ENCODE measurements at places on chromosomes 7 and 10. TPM values are rescaled to one million over a fixed set of nuclear protein-coding genes. Genes with fewer than 3 reads are reported as not detected.

DNA sequence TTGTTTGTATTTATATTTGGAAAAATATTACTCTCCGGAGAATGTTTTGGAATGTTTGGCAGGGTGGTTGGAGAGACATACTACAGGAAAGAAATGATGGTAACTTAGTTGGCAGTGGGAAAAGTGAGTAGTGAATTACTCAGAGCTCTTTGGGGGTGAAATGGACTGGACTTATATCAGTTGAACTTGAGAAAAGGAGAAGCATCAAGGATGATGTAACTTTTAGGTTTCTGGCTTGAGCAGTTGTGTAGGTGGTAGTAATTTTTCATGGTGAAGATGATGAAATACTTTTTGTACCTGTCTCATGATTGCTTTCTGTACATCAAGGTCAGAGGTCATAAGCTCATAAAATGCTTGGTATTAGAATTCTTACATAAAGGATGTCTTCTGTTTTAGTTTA, 617.2 kb downstream of the AUTS2 start:
- no peak for DNase-seq

Gene CYP26C1
- 0.09 TPM for total RNA-seq

DNA sequence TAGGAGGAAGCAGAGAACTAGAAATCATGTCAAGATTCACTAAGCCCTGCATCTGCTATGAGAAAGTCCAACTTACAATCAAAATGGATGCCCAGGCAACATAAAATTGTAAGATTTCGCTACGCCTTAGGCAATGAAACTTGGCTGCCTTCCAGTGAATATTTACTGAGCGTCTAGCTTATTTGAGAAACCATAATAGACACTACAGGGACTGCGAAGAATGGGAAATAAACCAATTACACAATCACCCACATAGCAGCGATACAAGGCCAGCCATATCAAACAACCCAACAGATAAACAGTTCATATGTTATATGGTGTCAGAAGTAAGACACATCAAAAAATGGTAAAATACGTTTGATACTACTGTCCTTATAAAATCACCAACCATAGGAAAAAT, 545.0 kb upstream of the C7orf33 start:
- DNase-seq, result no peak

Gene CRHR2
- total RNA-seq, result not detected

DNA sequence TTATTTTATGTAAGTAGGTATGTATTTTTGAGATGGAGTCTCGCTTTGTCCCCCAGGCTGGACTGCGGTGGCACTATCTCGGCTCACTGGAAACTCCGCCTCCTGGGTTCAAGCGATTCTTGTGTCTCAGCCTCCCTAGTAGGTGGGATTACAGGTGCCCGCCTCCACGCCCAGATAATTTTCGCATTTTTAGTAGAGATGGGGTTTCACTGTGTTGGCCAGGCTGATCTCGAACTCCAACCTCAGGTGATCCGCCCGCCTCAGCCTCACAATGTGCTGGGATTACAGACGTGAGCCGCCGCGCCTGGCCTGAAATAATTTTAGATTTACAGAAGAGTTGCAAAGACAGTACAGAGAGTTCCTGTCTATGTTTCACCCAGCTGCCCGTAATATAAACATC, 37.5 kb downstream of the PFKFB3 start:
- DNase-seq, result no peak

GRCh38 chr7:155843426-155844018, 31.3 kb upstream of the SHH start:
- DNase-seq, result no peak

GRCh38 chr10:95438781-95439180, 122.4 kb downstream of the SORBS1 start:
- no peak for DNase-seq

Gene MSS51
- 4.8 TPM for total RNA-seq

Gene SLC13A4
- not detected for total RNA-seq

- DNase-seq, result no peak
These were observed 228.5 kb downstream of the CDK14 start for GRCh38 chr7:90824386-90825307.

DNA sequence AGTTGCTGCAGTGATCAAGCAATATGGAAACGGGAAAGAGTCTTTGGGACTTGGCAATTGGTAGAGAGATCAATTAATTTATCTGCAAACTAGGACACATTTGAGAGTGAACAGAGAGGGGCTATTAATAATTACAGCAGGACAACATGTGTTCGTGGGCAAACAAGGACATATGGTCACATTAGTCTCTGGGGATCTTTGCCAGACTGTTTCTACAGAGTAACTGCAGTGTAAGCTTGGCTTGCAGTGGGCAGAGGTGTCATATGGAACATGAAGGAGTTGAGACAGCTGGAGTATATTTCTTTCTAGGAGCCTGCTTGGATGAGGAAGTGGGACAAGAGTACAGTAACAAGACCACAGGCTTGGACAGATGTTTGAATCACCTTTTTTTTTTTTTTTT, 232.1 kb upstream of the LYZL1 start:
- DNase-seq, result no peak

DNA sequence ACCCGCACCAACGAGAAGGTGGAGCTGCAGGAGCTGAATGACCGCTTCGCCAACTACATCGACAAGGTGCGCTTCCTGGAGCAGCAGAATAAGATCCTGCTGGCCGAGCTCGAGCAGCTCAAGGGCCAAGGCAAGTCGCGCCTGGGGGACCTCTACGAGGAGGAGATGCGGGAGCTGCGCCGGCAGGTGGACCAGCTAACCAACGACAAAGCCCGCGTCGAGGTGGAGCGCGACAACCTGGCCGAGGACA, 1.6 kb downstream of the VIM start:
- no peak for DNase-seq

- no peak for DNase-seq
These were observed 122.9 kb downstream of the LSMEM1 start for GRCh38 chr7:112603673-112604072.

- DNase-seq, result peak; percentile 52
These were observed 431.2 kb upstream of the IGFBP3 start for GRCh38 chr7:46352004-46352954.

Gene CPXM2
- not detected for total RNA-seq

DNA sequence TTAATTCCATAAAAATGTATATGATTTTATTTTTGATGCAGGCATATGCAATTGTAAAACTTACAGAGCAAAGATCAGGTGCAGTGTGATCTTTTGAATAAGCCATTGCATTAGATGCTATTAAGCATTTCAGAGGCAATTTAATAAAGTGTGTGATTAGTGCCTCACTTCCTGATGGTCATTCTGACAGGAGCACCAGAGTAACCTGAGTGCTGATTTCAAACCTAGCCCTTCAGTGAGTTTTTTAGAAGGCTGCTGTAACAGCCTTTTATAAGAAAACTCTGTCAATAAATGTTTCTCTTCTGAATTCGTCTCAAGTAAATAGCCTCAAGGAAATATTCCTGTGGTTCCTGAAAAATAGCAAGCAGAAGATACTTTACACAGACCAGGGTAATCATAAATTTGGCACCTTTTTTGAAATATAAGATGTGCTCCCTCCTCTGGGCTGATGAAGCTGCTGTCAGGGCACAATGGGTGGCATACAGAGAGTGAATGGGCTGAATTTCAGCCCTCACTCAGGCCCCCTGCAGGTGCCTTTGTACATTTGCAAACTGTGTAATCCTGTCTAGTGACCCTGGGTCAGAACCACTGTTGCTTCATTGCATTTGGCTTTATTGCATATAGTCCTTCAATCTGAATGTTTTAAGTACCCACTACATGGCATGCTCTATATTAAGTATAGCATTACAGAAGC, 193.7 kb upstream of the CSTF2T start:
- DNase-seq, result no peak

DNA sequence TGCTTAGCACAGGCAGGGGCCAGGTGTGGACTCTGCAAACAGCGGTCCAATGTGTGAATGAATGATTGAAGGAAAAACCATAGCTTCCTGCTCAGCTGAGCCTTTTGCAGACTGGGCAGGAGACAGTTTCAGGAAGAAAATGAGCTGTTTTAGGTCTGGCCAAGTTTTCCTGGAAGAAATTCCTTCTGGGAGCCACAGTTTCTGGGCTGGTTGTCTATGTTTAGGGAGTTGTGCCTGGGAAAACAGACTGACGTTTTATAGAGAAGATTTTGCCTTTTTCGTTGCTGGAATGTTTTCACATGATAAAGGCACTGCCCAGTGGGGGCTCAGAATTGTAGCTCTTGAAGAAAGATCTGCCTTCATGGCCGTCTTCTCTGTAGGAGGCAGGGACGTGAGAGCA, 255.1 kb downstream of the CCSER2 start:
- no peak for DNase-seq

- DNase-seq, result no peak
These were observed 187.4 kb downstream of the CDC14C start for GRCh38 chr7:49111706-49112105.

DNA sequence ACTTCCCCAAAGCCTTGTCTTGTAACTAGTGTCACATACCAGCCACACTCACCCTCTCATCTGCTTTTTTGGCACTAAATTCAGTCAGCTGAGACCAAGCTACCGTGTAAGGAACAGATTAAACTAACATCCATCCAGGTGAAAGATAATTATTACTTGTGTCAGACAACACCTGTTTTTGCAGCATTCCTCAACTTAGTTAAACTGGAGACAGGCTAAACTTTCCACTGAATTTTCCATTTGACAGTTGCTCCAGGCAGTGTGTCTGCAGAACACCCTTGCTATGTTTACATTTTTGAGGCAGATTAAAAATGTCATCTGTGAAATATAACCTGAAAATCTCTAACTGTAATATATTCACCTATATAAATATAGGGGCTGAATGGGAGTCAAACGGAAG, 73.6 kb downstream of the CYP26A1 start:
- DNase-seq, result no peak

Gene SLC26A3
- total RNA-seq, result not detected

GRCh38 chr7:21526007-21526406, 16.8 kb upstream of the DNAH11 start:
- peak; percentile 47 for DNase-seq

DNA sequence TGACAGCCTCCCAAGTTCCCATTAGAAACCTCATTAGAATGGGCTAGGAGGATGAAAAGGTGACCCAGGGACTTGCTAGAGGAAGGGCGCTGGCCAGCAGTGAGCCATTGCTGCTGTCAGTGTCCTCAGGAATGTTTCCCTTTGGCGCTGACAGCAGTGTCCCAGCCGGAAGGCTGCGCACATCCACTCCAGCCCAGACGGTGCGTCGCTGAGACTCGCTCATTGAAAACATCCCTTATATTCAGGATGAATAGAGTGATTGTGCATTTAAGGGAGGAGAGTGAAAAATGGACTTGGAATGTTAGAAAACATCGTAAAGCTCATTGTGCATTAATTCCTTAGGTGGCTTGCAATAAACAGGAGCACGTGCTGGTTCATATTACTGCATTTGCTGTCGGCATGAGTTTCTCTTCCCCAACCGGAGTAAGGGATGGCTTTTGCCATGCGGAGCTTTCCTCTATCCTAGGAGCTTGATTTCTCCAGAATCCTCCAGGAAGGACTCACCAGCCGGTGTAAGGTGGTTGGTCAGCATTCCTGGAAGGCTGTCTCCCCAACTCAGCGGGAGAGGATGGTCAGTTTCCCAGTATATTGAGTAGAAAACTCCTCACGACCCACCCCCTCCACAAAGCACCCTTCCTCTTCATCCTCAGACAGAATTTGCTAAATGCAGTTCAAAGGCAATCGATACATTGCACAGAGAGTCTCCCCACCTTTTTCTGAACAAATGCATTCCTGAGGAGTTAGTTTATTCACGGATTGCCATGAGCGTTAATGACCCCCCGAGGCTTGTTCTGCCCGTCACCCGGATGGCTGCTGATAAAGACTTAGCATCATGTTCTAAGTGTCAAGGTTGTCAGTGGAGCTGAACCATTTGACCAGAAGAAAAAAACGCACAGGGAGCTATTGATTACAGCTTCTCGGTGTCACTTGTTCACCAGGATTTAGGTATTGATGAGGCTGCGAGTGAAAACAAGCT, 201.8 kb downstream of the EBF3 start:
- peak; percentile 3 for DNase-seq

Gene INHBA
- not detected for total RNA-seq

- DNase-seq, result no peak
These were observed 13.9 kb downstream of the TUBAL3 start for GRCh38 chr10:5390607-5391205.

GRCh38 chr7:151924508-151924907, 31.7 kb upstream of the GALNTL5 start:
- DNase-seq, result no peak

- DNase-seq, result no peak
These were observed 144.4 kb downstream of the MAPK8 start for GRCh38 chr10:48450741-48451466.

GRCh38 chr10:30542895-30543288, 86.7 kb downstream of the LYZL2 start:
- no peak for DNase-seq

GRCh38 chr10:124019886-124020797, 73.3 kb downstream of the CHST15 start:
- DNase-seq, result no peak

DNA sequence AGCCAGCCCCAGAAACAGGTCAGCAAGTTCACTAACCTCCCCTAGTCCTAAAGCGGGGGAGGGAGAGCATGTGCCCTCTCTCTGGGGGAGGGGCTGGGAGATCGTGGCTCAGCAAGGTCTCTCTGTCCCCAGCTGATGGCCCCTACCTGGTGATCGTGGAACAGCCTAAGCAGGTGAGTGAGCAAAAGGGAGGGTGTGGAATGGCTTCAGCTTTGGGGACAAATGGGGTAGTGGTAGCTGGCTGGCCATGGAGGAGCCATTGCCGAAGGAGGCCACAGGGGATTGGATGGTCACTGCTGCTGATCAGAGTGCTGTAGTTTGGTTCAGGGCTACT, 779 bp downstream of the NFKB2 start:
- DNase-seq, result peak; percentile 45

DNA sequence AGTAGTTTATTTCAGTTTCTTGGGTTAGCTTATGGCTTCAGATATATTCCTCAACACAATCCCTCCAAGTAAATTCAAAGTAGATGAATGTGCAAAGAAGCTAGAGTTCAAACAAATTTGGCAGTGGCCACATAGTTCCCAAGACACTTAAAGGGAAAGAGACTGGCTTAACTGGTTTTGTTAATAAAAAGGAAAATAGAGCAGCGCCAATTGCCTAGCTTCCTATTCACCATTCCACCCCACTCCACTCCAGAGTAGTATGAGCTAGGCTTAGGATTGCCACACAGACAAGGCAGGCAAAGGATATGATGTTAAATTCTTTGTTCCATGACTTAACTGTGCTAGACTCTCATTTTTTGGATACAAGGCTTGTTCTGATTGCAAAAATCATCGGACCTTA, 2.0 kb downstream of the XRCC2 start:
- DNase-seq, result no peak

DNA sequence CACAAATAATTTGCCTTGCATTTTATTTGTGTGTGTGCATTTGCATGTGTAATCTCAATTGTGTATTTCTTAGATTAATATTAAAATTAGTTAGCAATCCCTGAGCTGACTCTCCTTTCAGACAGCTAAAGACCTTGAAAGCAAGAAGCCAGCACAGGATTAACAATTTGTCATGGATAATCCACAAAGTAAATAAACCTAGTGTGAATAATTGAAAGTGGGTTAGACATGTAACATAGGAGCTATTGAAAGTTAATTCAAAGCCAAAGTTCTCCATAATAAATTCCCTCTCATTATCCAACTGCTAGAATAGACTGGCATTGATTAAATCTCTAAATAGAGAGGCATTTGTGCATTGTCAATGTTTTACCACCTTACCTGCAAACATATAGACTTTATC, 326.1 kb downstream of the PLXDC2 start:
- no peak for DNase-seq
